Left ventricle myocardium inferior (tissue), 1 donor: ENCODE measurements at places on chromosomes 6 and 20. TPM values are rescaled to one million over a fixed set of nuclear protein-coding genes. Genes with fewer than 3 reads are reported as not detected.

GRCh38 chr20:63978319-63979228, 868 bp downstream of the SAMD10 start:
- peak; percentile 78 for DNase-seq

Gene ELOVL4
- 0.19 TPM for total RNA-seq

Gene LY6G6C
- total RNA-seq = not detected

GRCh38 chr6:41522780-41523548, 23.2 kb upstream of the FOXP4 start:
- DNase-seq = no peak

Gene RAB22A
- total RNA-seq = 6.6 TPM

- DNase-seq = no peak
Measured at GRCh38 chr6:136425793-136426192, 124.4 kb downstream of the MAP7 start.

Gene GFRAL
- not detected for total RNA-seq

GRCh38 chr6:38169977-38170526, 350.5 kb downstream of the ZFAND3 start:
- DNase-seq = no peak

- peak; percentile 85 for DNase-seq
Measured at GRCh38 chr20:34709831-34710567, 5.9 kb downstream of the TP53INP2 start.

Gene DSP
- total RNA-seq = 322 TPM

- DNase-seq = no peak
Measured at GRCh38 chr6:73702444-73702843, 6.4 kb downstream of the CD109 start.

GRCh38 chr6:15441215-15441868, 195.5 kb downstream of the JARID2 start:
- no peak for DNase-seq

GRCh38 chr6:86609549-86610388, 327.6 kb upstream of the HTR1E start:
- DNase-seq = no peak

Gene CLDN20
- not detected for total RNA-seq

Gene ENPP1
- total RNA-seq = 2.9 TPM

- DNase-seq = no peak
Measured at GRCh38 chr6:155079985-155080452, 84.9 kb downstream of the TIAM2 start.

DNA sequence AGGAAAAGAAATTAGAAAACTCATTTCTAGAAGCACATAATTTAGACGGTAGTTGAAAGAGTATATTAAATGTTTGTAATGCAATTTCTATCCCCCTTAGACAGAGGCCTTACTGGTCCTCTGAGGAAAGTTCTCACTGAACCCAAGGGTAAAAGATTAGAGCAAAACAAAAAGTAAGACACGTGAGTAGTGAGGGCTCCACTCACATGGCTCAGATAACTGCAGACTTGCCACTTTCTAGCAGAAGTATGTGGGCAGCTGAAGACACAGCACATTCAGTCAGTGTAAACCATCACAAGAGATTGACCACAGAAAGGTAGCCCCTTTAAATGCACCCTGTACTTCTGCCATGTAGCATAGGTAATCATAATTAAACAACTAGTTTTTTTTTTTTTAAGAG, 193.8 kb downstream of the BTBD9 start:
- DNase-seq = no peak

- no peak for DNase-seq
Measured at GRCh38 chr6:150537491-150537890, 62.2 kb upstream of the PLEKHG1 start.

- DNase-seq = no peak
Measured at GRCh38 chr20:39524371-39524911, 562.3 kb downstream of the DHX35 start.

DNA sequence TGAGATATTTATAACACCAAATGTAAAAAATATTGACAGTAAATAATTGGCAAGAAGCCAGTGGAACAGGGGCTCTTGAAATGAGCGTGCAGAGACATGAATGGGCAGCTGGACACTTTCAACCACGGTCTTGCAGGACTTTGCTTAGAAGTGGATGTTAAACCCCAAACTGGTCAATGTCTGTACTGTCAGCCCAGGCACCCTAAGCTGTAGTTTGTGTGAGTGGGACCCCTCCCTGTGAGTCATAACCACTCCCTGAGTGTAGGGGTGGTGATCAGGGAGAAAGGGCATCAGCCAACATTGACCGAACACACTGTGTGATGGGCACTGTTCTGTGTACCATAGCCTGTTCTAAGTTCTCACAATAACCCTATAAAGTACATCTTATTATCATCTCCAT, 108.6 kb downstream of the FIG4 start:
- DNase-seq = no peak

Gene STMND1
- total RNA-seq = not detected

- no peak for DNase-seq
Measured at GRCh38 chr6:125275779-125276178, 26.0 kb downstream of the HDDC2 start.

DNA sequence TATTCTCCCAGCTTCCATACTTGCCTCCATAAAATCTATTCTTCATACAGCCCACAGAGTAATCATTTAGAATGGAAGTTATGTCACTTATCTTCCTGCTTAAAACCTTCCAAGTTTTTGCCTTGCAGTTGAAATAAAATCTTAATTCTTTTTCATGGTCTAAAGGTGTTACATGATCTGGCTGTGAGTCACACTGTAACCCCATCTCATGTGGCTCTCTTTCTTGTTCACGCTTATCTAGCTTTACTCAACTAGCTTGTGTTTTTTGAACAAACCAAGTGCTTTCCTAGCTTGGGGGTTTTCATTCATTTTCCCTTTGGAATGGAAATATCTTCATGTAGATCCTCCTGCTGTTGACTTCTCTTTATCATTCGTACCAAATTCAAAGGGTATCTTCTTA, 23.6 kb upstream of the THEMIS start:
- no peak for DNase-seq

DNA sequence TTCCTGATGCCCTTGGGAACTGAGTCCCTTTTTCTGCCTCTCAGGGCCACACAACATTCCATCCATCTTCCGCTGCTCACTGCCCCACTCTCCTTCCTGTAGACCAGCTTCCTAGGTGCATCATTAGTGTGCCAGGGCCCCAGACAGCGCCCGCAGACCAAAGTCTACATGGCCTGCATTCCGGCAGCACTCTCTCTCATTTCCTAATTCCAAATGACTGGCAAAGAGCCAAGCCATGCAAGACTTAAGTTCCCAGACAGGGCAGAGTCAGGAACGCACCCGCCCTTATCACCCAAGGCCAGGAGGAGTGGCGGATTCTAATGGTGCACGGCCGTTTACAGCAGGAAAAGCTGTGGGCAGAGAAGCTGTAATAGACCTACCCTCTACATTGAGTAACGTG, 159.8 kb upstream of the ARID1B start:
- no peak for DNase-seq

Gene OPRM1
- total RNA-seq = not detected

Gene TAGAP
- 1.2 TPM for total RNA-seq

- DNase-seq = no peak
Measured at GRCh38 chr20:63349516-63349895, 11.6 kb downstream of the CHRNA4 start.

Gene PLN
- 2,329 TPM for total RNA-seq
